ENCODE measurements at places on chromosomes 4 and X.

- no peak for DNase-seq
These were observed 6.9 kb downstream of the DGKQ start for GRCh38 chr4:966266-967112.

- no peak for DNase-seq
These were observed 547.2 kb upstream of the DIPK2B start for GRCh38 chrX:45747905-45748304.

DNA sequence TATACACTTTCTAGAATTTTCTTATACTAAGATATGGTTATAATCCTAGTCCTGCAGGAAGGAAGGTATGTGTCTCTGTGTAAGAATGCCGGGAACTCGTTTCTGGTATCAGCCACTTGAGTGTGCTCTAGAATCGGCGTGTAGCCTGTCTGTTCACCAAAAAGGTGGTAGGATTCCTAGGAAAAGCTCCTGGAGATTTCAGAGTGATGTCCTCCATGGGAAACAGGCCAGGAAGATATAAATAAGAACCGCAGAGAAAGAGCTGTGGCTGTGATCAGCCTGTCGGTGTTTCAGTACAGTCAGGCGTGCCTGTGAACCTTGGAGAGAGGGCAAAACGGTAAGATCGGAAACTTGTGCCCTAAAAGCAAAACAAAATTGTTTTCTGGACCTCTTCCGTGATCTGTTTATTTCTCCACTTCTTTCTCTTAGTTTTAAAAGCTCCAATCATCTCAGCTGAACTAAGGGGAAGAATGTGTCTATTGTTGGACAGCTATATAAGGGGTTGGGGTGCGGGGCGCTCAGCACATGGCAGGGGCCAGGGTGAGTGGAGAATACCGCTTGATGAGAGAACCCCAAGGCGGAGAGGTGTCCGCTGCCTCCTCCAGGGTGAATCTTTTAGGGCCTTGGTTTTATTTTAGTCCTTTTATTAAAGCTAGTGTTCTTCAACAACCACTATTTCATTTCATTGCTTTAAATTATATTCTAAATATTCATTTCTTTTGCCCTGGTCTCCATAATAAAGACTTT lies 303.8 kb upstream of the TENM3 start:
- DNase-seq = no peak

DNA sequence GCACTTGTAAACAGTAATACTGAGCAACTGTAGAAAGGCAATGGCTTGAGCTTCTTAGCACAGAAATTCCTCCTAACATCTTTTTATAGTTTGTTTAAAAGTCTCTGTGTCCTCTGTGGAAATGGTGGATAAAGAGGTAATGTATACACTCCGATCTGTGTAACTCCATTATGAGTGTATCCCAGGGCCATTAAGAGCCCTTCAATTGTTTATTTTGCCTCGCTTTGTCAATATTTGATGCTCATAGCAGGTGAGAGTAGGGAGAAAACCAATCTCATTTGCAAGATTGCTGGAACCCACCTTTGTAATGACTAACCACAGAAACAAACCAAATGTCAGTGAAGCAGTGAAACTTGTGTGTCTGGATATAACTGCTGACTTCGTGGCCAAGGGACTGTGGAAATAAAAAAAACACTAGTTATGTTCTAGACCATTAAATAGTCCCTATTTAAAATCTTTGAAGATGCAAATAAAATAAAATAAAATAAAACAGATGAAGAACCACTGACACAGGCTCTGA lies 598.2 kb upstream of the BOD1L1 start:
- peak; percentile 64 for DNase-seq

DNA sequence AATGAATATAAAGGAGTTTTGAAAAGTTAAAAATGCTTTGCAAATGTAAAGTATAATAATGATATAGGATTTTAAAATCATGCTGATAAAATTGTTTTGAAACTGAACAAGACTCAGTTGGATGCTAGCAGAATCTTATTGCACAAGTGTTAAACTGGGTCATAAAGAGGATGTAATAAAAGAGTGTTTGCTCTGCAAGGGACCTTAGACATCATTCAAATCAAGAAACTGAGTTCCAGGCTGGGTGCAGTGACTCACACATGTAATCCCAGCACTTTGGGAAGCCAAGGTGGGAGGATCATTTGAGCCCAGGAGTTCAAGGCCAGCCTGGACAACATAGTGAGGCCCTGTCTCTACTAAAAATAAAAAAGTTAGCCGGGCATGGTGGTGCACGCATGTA lies 27.5 kb upstream of the DUSP21 start:
- DNase-seq = no peak

- DNase-seq = no peak
These were observed 19.3 kb downstream of the RASSF6 start for GRCh38 chr4:73600954-73601353.

GRCh38 chrX:106300239-106300638 lies 132.1 kb downstream of the PWWP3B start:
- no peak for DNase-seq

DNA sequence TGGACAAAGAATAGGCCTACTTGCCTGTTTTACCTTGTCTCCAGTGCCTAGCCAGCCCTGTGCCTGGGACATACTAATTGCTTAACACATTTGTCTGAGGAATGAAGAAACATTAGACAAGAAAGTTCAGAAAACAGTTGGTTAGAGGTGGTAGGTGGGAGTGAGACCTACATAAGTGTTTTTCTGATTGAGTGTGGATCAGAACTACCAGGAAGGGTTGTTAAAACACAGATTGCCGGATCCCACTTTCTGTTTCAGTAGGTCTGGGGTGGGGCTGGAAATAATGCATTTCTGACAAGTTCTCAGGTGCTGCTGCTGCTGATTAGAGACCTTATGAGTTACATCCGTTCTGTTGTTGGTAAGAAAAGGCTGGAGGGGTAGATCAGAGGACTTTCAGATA lies 5.7 kb upstream of the JADE1 start:
- no peak for DNase-seq

DNA sequence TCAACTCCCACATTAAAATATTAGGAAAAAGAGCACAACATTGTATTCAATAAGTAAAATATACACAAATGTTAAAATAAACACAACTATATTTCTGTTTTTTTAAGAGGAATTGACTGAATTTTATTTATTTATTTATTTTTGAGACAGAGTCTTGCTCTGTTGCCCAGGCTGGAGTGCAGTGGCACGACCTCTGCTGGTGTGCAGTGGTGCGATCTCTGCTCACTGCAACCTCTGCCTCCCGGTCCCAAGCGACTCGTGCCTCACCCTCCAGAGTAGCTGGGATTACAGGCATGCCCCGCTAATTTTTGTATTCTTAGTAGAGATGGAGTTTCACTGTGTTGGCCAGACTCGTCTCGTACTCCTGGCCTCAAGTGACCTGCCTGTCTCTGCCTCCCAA lies 31.4 kb downstream of the TEX13A start:
- DNase-seq = no peak

DNA sequence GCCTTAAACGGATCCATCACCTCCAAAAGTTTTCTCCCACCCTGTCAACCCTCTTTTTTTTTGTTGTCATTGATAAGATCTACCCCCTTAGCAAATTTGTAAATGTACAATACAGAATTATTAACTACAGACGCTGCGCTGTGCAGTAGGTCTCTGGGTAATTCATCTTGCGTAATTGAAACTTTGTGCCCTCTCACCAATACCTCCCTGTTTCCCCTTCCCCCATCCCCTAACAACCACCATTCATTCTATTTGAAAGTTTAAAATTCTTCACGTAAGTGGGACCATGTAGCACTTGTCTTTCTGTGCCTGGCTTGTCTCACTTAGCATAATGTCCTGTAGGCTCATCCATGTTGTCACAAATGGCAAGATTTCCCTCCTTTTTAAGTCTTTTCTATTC lies 45.8 kb upstream of the CLDN34 start:
- DNase-seq = no peak

DNA sequence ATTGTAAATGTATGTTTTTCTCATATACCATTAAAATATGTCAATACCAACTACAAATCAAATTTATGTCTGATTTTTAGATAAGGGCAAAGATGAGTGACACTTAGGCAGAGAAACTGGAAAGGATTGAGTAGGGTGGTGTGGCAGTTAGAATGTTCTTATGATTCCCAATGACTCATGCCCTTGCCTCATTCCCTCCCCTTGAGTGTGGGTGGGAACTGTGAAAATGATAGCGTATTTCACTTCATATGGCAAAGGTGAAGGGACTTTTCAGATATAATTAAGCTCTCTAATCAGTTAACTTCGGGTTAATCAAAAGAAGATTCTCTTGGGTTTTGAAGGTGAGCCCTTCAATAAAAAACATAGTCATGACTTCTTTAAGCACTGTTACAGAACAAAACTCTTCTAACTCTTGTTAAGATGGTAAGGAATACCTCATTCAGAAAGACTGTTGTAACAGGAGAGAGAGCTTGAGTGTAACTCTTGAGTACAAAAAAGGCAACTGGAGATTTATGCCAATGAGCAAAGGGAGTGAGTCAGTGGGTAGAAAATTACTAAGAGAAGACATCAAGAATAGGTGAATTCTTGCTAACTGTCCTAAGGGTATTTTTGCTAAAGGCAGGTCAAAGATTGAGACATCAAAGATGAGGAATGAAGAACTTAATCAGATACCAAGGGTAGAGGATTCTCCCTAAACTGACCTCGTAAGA lies 329.5 kb downstream of the KCTD8 start:
- no peak for DNase-seq

DNA sequence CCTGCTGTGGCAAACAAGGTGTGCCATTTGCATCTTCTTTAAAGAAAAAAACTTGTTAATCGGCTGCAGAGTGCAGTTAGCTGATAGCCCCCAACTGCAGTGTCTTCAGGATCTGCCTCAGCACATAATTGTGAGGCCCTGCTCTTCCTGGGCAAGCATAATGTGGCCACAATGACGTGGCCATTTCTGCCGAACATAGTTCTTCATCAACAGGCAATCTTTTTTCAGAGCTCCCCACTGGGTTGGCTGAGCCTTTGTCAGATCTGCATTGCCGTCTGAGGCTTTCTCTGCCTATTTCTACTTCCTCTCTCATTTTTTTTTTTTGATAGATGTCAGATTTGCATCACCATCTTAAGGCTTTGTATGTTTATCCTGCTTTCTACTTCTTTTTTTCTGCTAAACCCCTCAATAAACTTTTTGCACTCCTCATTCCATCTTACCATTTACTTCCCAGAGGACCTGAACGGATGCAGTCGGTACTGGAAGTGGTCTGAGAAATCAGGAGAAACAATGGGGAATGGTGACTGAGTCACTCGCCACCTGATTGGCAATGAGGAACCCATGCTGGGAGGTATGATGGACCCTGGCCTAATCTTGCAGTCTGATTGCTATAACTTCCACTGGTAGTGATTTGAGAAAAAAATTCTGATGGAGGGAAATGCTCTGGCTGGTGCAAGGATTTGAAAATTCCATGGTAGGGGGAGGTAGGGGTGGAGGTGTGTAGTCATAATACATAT lies 21.2 kb upstream of the TAB3 start:
- DNase-seq = no peak

- DNase-seq = no peak
These were observed 1038.0 kb downstream of the PCDH19 start for GRCh38 chrX:99371976-99372595.

- no peak for DNase-seq
These were observed 278.9 kb upstream of the GIMD1 start for GRCh38 chr4:106647451-106647850.

All from NCI-H2029 treated with DMSO at 0.1 percent for 48 hours (cell line).